ENCODE measurements at places on chromosomes 5 and 9.

DNA sequence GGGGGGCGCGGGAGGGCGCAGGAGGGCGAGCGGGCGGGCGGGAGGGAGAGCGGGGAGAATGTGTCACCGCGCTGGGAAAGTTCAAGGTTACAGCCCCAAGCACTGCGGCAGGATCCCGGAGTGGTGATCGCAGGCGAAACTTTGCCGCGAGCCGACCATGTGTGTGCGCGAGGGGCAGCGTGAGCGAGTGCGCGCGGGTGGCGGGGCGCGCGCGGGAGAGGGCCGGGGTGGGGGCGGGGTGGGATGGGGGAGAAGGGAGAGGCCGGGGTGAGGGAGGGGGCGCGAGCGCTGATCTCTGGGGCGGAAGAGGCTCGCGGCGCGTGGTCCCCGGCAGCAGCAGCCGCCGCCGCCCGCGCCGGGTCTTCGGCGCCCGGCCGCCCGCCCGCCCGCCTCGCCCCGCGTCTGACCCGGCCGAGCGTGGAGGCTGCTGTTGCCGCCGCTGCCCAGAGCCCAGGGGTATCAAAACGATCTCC is at the start of gene NFIB:
NFIB (minus strand) TSS at position 191 of the 473 bp plus-strand sequence. CDS start 630 bp downstream, outside the sequence.
- DNase-seq, result no peak

DNA sequence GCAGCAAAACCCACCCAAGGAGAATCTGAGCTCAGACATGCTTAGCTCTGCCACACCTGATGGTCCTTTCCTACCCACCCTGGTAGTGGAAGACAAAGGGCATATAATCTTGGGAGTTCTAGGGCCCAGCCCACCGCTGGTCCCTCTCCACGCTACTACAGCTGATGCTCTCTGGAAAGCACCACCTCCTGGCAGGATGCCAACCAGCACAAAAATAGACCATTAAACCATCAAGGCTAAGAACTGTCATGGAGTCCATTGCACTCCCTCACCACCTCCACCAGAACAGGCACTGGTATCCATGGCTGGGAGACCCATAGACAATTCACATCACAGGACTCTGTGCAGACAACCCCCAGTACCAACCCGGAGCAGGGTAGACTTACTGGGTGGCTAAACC is 111.0 kb upstream of the IL7R start:
- DNase-seq, result no peak

GRCh38 chr5:172624083-172624995 is 16.7 kb upstream of the NEURL1B start:
- DNase-seq, result no peak

GRCh38 chr9:92180669-92181181 is 65.5 kb upstream of the SPTLC1 start:
- DNase-seq, result no peak

DNA sequence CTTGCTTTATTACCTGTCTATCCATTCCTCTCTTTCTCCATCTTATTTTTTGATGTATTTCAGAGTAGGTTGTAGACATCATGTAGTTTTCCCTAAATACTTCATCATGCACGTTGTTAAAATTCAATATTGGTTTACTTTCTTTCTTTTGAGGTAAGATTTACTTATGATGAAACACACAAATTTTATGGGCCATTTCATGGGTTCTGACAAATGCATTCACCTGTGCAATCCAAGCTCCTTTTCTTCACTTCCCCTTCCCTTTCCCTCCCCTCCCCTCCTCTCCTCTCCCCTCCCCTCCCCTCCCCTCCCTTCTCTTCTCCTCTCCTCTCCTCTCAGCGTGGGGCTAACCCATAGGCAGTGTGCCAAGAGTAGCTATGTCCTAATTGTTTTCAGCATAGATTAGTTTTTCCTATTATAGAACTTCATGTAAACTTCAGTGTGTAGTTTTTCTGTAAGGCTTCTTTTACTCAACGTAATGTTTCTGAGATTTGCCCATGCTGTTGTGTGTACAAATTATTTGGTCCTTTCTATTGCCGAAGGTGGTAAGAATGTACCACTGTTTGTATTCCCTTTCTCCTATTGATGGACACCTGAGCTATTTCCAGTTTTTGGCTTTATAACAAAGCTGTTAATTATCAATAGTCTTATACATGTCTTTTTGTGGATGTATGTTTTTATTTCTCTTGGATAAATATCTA is 92.9 kb upstream of the CLINT1 start:
- DNase-seq, result no peak

DNA sequence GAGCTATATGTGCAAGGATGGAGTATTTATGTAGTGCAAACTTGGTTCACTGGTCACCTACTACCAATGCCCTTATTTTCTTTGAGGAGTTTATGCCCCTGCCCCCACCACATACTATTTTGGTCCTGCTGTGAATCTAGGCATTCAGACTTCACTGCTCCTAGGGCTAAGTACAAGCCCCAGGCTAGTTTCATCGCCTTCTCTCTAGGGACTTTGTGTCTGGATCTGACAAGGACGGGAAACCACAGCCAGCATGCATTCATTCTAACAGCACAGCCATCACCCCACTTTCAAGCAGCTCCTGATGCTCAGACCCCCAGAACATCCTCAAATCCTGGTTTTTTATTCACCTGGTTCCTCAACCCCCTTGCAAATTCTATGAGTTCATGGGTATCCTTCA is 56.8 kb downstream of the DRD1 start:
- DNase-seq, result no peak

- no peak for DNase-seq
These were observed 102.7 kb upstream of the VCAN start for GRCh38 chr5:83368835-83369234.

GRCh38 chr9:24351258-24351657 is 194.4 kb downstream of the IZUMO3 start:
- DNase-seq, result no peak

- no peak for DNase-seq
These were observed 116.8 kb upstream of the PDE4D start for GRCh38 chr5:60010328-60010727.

GRCh38 chr9:85108229-85108628 is 438.7 kb downstream of the NTRK2 start:
- DNase-seq, result no peak

GRCh38 chr9:77486968-77487367 is 161.2 kb downstream of the GNA14 start:
- no peak for DNase-seq

- no peak for DNase-seq
These were observed 274.1 kb upstream of the TMEM161B start for GRCh38 chr5:88542786-88543185.
